Liver (tissue), 10 donors: ENCODE measurements at places on chromosomes 3 and 15.

DNA sequence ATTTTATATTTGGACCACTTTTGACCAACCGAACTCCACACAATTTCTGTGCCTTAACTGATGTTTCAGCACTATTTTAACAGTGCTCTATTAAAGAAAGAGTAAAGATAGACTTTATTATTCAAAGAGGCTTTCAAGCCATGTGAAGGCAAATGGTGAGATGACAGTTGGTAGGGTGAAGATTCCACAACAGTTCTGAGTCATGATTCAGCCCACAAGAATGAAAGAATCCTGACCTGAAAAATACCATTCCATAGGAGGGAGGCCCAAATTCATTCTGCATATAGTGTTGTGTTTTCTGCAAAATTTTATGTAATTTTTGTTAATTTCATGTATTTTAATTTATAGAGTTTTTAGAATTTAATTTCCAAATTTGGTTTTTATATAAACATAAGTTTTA is 135.6 kb upstream of the STAC start:
- no peaks in the 10 kb centered on the region for H3K27me3 ChIP-seq
- H3K4me1 ChIP-seq, result no peaks in the 10 kb centered on the region
- DNase-seq, result no peak

DNA sequence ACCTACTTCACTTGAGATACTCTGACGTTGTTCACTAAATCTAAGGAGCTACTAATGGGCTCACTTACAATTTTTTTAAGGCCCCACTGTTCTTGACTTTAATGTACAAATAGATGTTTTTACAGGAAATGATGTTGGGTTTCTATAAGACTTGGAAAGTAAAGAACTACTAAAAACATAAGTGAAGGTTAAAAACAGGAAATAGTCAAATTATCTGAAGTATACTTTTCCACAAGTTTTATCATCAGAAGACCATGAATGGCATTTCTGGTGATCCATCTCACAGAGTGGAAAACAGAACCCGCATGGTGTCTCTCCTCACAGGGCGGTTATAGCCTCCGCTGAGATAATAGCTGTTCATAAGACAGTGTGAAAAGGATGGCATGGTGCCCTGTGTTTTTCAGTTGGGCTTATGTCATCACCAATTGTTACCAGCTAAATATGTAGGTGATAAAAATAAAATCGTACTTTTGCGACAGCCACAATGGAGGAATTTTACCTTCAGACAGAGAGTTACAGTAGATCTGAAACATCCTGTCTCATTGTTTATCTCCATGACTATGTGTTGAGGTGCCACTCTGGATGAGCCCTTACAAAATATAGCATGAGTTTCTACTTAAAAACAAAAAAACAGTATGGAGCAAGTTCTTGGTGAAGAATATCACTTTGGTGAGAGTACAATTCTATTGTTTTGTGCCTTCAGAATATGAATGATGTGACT is 462.4 kb downstream of the RAP2B start:
- no peaks in the 10 kb centered on the region for H3K27me3 ChIP-seq
- no peak for DNase-seq
- H3K4me3 ChIP-seq, result no peak overlapping the region
- H3K36me3 ChIP-seq, result no peaks in the 10 kb centered on the region

DNA sequence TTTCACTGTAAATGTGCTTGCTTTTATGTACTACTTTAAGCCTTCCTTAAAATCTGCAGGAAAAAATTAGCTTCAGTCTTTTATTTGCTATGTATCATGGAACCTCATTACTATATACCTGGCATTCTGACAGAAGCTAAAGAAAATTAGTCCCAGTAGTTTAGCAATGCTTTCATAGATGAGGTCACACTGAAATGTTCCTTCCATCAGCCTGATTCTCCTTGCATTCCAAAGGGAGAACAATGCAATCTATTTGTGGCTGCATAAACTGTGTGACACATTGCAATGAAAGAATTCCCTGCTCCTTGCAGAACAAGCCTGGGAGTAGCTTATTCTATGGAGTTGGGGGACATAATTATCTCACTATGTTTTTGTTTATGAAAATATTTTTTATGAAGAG is 691.5 kb upstream of the ARPP21 start:
- H3K36me3 ChIP-seq, result no peaks in the 10 kb centered on the region
- no peaks in the 10 kb centered on the region for H3K27me3 ChIP-seq
- no peak overlapping the region for H3K27ac ChIP-seq
- H3K4me3 ChIP-seq, result no peak overlapping the region
- no peak for DNase-seq

GRCh38 chr15:70521576-70522322 is 241.6 kb downstream of the UACA start:
- H3K27me3 ChIP-seq, result no peaks in the 10 kb centered on the region
- H3K36me3 ChIP-seq, result no peaks in the 10 kb centered on the region
- no peak for DNase-seq
- H3K4me3 ChIP-seq, result no peak overlapping the region
- H3K4me1 ChIP-seq, result peaks cover 6% of the 10 kb centered on the region
- H3K27ac ChIP-seq, result no peak overlapping the region

DNA sequence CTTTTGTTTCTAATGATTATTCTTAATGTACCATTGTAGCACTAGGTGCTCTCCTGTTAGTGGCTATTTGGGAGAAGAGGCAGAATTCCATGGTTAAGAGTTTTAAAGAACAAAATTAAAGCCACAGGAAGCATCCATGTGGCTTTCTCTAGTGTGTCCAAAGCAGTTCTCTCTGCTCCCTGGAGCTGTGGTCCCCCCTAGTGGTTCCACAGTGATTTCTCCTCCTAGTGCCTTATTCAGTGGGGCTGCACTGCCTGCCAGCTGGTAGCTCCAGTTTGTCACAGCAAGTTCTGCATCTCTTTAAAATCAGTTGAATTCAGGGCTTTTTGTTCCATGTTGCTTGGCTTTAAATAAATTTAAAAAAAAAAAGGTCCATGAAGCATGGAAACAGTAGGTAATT is 39.6 kb upstream of the FAM98B start:
- no peak overlapping the region for H3K27ac ChIP-seq
- H3K27me3 ChIP-seq, result peaks cover 6% of the 10 kb centered on the region
- no peak overlapping the region for H3K4me3 ChIP-seq
- H3K4me1 ChIP-seq, result no peaks in the 10 kb centered on the region
- no peak for DNase-seq

DNA sequence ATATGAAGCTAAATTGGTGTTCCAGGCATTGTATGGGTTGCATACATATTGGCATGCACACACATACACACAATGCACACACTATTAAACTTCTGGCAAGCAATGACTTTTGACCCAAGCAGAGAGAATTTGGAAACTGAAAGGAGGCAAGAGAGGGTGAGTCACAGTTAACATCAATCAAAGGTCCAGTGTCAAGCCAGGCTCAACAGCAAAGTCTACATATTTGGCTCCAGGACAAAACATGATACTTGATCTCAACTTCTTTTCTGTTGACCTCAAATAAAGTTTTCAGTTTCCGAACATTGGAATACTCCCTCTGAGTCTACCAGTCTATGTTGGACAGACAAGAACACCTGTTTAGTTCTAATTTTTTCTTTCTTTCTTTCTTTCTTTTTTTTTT is 28.3 kb downstream of the IL12A start:
- H3K27ac ChIP-seq, result no peak overlapping the region
- H3K36me3 ChIP-seq, result no peaks in the 10 kb centered on the region
- no peak for DNase-seq
- H3K27me3 ChIP-seq, result peaks cover 3% of the 10 kb centered on the region

GRCh38 chr15:99239545-99240198 is 9.7 kb downstream of the TTC23 start:
- DNase-seq, result no peak
- H3K4me3 ChIP-seq, result no peak overlapping the region
- H3K27me3 ChIP-seq, result no peaks in the 10 kb centered on the region
- no peaks in the 10 kb centered on the region for H3K4me1 ChIP-seq
- no peak overlapping the region for H3K27ac ChIP-seq

DNA sequence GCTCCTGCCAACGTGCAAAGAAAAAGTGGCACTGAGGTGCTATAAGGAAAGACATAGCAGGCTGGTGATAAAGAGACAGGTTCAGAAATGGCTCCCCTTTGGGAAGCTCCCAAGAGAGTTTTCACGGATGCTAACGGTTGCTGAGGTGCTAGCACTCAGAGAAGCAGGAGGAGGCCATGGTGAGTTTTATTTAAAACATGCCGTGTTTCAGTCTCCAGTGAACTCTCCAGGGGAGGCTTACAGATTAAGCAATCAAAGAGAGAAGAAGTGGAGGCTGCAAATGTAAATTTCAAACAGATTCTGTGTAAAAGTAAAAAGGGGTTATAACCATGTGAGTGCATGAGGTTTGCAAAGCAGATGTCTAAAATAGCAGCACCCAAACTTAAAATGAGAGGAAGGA is 346.2 kb downstream of the NTRK3 start:
- H3K36me3 ChIP-seq, result no peaks in the 10 kb centered on the region
- no peaks in the 10 kb centered on the region for H3K27me3 ChIP-seq
- no peak overlapping the region for H3K4me3 ChIP-seq

DNA sequence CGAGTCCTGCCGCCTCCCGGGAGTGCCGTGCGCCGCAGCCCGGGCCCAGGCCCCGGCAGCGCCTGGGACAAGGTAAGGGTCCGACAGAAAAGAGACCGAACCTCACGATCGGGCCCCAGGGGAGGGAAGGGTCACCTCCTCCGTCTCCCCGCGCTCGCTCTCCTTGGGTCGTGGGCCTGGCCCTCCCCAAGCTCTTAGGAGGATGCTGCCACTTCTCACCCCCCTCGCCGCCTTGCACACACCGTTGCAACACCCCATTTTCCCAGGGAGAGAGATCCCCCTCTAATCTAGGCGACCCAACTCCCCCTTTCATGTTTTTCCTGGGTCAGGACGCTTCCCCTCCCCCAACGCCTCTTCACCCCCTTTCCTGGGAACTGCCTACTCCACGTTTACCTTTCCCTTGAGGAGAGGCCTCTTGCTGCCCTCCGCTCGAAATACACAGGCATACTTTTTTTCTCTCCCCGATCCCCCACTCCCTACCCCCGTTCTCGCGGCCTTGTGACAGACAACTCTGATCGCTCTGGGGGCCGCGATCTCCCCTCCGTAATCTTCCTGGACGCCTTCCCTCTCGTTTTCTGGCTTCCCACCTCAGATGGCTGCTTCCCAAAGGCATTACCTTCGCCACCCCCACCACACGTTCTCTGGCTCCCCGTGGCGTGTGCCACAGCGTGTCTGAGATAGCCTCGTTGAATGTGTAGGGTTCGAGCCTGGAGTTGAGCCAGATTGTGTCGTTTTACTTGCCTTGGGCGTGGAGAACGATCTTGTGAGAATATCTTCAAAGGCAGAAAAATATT is 688 bp downstream of the SETD5 start:
- H3K4me1 ChIP-seq, result peaks cover 49% of the 10 kb centered on the region
- peaks cover 7% of the 10 kb centered on the region for H3K36me3 ChIP-seq
- peak; percentile 62 for DNase-seq
- peak overlapping the region; percentile 87 for H3K4me3 ChIP-seq
- H3K27ac ChIP-seq, result peak overlapping the region; percentile 98

- no peaks in the 10 kb centered on the region for H3K36me3 ChIP-seq
- DNase-seq, result no peak
- H3K4me1 ChIP-seq, result peaks cover 18% of the 10 kb centered on the region
Measured at GRCh38 chr3:45610119-45610518, 15.6 kb downstream of the LIMD1 start.

GRCh38 chr15:28066231-28066630 is 32.9 kb downstream of the OCA2 start:
- H3K27ac ChIP-seq, result no peak overlapping the region
- H3K27me3 ChIP-seq, result no peaks in the 10 kb centered on the region
- no peak for DNase-seq
- H3K4me1 ChIP-seq, result no peaks in the 10 kb centered on the region

DNA sequence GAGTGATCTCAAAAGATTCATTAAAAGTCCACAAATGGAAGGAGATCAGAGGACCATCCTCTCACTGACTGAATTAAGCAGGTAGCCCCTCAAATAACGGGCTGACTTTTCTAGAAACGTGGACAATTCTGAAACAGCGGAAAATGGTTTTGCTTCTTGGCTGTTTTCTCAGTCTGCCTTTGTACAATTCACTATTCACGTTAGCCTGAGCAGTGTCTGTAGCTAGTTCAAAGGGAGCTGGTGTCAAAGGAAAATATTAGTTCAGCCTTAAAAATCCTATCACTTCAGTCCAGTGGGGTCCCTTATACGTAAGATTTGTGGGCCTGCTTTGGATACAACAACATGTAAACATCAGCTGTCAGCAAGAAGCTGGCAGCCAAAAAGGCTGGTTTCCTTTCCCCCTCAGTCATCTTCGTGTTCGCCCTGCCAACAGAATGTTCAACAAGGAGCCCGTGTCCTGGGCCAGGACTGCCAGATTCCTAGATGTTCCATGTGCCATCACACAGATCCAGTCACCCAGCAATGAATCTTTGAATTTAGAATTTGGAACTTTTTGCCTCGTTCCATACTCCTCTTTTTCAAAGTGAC is 19.3 kb downstream of the LMCD1 start:
- H3K4me1 ChIP-seq, result no peaks in the 10 kb centered on the region
- H3K4me3 ChIP-seq, result no peak overlapping the region
- H3K27me3 ChIP-seq, result no peaks in the 10 kb centered on the region
- DNase-seq, result no peak
- no peaks in the 10 kb centered on the region for H3K36me3 ChIP-seq
- no peak overlapping the region for H3K27ac ChIP-seq

DNA sequence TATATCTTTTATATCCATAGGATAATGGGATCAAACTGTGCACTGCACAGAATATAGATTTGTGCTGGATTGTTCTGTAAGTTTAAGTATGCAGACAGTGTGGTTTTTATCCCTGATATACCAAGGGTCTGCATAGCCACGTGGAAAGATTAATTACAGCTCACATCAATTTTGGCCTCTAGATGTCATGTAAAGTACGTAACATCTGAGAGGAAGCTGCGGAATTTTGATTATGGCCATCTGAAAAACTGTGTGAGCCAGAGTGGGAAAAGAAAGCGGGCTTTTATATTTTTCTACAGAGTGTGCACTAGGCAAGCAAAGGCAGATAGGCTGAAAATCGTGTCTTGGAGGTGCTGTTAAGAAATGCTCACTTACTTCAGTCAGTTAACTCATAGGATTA is 562.7 kb downstream of the GBE1 start:
- DNase-seq, result no peak
- H3K36me3 ChIP-seq, result no peaks in the 10 kb centered on the region
- no peaks in the 10 kb centered on the region for H3K4me1 ChIP-seq
- no peak overlapping the region for H3K4me3 ChIP-seq
- no peaks in the 10 kb centered on the region for H3K27me3 ChIP-seq

DNA sequence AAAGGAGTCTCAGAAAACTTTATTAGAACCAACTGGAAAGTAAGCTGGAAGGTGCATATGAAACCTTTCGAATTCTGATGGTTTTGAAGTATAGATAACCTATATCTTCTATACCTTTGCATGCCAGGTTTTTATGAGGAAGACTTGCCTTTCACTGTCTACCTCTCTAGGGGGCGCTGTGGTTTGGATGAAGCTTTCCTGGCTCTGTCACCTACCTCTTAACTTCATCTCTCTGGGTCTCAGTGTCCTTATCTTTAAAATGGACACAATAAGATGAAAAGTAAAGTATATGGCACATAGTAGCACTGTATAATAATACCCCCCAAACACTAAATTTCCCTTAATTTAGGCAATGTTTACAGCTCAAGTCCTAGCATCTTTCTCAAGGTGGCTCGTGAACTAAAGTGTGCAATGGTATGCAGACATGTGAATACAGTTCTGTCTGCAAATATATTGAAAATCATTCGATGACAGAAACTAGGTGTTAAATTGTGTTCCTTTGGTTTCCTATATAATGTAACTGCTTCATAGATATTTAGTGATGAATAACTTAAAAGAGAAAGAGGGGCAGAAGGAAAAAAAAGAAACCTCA is 314.3 kb downstream of the CHST2 start:
- H3K36me3 ChIP-seq, result no peaks in the 10 kb centered on the region
- no peak for DNase-seq
- H3K4me1 ChIP-seq, result no peaks in the 10 kb centered on the region
